CD14-positive monocyte (primary cell): ENCODE measurements at places on chromosomes 6 and 20.

DNA sequence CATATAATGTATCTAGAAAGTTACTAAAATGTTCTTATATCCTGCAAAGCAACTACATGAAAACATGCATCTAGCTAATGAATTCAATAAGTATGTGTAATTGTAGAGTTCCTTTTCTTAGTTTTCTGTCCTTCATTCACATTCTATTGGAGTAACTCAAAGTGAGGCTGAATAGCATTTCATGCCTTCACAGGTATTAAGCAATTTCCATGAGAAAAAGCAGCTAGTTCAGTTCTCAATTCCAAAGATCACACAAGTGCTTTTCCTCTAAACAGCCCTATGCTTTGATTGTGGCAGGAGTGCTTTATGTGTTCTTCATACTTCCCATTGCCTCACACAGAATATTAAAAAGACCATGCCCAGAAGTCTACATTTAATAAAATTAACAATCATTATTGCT, 274.9 kb downstream of the RFPL4B start:
- DNase-seq, result no peak

- DNase-seq, result peak; percentile 9
These were observed 39.2 kb upstream of the TPD52L1 start for GRCh38 chr6:125114248-125114858.

DNA sequence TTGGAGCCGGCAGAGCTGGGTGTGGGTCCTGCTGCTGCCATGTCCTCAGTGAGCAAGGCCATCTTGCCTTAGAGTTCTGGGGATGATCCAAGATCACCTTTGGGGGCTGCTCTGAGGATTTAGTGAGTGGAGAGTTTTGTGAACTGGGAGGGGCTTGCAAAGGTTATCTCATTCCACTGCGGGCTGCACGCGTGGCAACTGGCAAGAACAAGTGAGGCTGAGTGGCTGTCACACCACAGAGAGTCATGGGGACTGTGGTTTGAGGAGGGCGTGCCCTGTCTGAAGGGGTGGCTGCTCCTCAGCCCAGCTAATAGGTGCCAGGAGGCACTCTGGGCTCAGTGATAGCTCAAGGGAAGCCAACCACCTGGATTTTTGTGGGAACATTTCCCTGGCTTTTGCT, 37.6 kb downstream of the TTLL9 start:
- DNase-seq, result no peak

DNA sequence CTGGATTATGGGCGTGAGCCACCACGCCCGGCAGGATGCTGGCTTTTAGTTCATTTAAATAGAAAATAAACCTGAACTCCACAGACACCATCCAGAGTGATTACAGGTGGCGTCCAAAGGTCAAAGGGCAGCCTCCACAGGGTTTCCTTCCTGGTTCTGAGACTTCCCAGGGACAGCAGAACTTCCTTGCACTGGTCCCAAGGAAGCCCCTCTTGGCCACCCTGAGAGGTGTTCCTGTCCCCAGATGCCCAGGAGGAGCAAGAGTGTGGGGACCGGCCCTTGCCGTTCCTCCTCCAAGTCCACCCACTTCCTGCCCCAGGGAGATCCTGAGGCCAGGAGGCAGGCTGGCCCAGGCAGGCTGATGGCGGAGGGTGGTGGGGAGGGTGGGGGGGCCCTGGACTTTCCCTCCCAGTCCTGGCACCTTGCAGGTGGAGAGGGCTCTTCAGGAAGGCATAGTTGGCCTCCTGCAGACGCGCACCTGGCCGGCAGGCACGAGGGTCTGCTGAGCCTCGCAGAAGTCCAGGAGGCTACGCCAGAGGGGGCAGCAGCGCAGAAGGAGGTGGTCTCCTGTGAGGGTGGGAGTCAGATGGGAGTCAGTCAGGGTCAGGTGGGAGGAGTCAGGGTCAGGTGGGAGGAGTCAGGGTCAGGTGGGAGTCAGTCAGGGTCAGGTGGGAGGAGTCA, 5.0 kb downstream of the FNDC11 start:
- DNase-seq, result no peak
